ENCODE measurements at places on chromosomes 6 and 20. TPM values are rescaled to one million over a fixed set of nuclear protein-coding genes. Genes with fewer than 3 reads are reported as not detected.

The CD24 gene
- 0.28 TPM for total RNA-seq

The ENPP1 gene
- total RNA-seq = 38.9 TPM

The NKAIN2 gene
- not detected for total RNA-seq

The TENT5A gene
- 10.8 TPM for total RNA-seq

The LTA gene
- total RNA-seq = not detected

The COL12A1 gene
- total RNA-seq = 502 TPM

The CCN2 gene
- 211 TPM for total RNA-seq

The PRDM1 gene
- 6.9 TPM for total RNA-seq

The TOX2 gene
- total RNA-seq = 1.1 TPM

The SLC17A9 gene
- 1.4 TPM for total RNA-seq

The RAD21L1 gene
- under 0.01 TPM for total RNA-seq

The ETV7 gene
- total RNA-seq = 0.18 TPM

The NRN1 gene
- not detected for total RNA-seq

The HLA-DQB1 gene
- not detected for total RNA-seq

GRCh38 chr6:2149361-2150006, 95.9 kb downstream of the GMDS start:
- no peaks in the 10 kb centered on the region for H3K36me3 ChIP-seq
- H3K4me3 ChIP-seq = no peak overlapping the region
- peaks cover 9% of the 10 kb centered on the region for H3K4me1 ChIP-seq
- no peaks in the 10 kb centered on the region for H3K27me3 ChIP-seq
- DNase-seq = no peak

GRCh38 chr20:36823121-36823520, 49.6 kb upstream of the DSN1 start:
- no peaks in the 10 kb centered on the region for H3K27me3 ChIP-seq
- peaks cover 18% of the 10 kb centered on the region for H3K4me1 ChIP-seq
- peaks cover 26% of the 10 kb centered on the region for H3K36me3 ChIP-seq
- H3K4me3 ChIP-seq = no peak overlapping the region
- DNase-seq = no peak

DNA sequence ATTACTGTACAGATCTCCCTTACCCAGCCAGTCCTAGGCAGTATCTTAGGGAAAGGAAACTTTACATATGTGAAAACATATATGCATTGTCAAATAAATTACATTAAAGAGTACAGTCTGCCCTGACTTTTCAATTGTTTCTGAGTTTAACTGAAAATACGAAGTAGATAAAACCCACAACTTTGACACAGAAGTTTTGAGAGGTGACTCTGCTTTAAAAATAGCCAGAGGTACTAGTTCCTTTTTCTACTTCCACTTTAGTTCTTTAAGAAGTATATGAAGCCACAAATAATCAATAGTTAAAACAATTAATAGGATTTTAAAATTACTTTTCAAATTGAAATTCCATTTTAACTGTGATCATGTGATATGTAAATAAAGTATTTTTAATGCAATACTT, 62.9 kb downstream of the BMP5 start:
- no peak overlapping the region for H3K4me3 ChIP-seq
- DNase-seq = no peak
- no peaks in the 10 kb centered on the region for H3K27me3 ChIP-seq
- no peaks in the 10 kb centered on the region for H3K36me3 ChIP-seq
- H3K27ac ChIP-seq = no peak overlapping the region
- H3K4me1 ChIP-seq = no peaks in the 10 kb centered on the region

GRCh38 chr6:18577491-18577890, 190.3 kb downstream of the RNF144B start:
- H3K4me1 ChIP-seq = no peaks in the 10 kb centered on the region
- DNase-seq = no peak
- no peaks in the 10 kb centered on the region for H3K27me3 ChIP-seq
- H3K36me3 ChIP-seq = no peaks in the 10 kb centered on the region

- H3K27me3 ChIP-seq = no peaks in the 10 kb centered on the region
- H3K27ac ChIP-seq = no peak overlapping the region
- no peaks in the 10 kb centered on the region for H3K36me3 ChIP-seq
- no peaks in the 10 kb centered on the region for H3K4me1 ChIP-seq
- DNase-seq = no peak
Measured at GRCh38 chr6:164345327-164345726, 930.8 kb downstream of the QKI start.

DNA sequence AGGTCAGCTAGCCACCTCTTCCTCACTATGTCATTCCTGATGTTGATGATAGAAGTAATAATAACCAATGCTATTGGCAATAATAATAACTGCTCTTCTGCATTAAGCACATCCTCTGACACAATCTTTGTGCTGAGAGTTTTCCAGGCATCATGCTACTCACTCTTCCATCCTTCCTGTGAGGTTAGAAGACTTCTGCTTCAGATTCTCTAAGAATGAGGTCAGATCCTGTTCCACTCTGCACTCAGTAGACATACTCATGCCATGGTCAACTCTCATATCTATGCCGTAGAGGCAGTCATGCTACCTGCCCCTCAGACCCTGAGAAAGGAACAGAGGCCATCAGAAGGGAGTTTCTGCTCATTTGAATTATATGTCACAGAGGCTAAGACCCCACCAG, 98.1 kb upstream of the TOP1 start:
- H3K36me3 ChIP-seq = no peaks in the 10 kb centered on the region
- no peaks in the 10 kb centered on the region for H3K27me3 ChIP-seq
- DNase-seq = peak; percentile 30

GRCh38 chr6:15401769-15402250, 155.9 kb downstream of the JARID2 start:
- no peak overlapping the region for H3K27ac ChIP-seq
- no peaks in the 10 kb centered on the region for H3K36me3 ChIP-seq
- no peak for DNase-seq
- peaks cover 13% of the 10 kb centered on the region for H3K4me1 ChIP-seq
- H3K4me3 ChIP-seq = no peak overlapping the region

- no peak for DNase-seq
- H3K4me3 ChIP-seq = no peak overlapping the region
- no peak overlapping the region for H3K27ac ChIP-seq
- H3K27me3 ChIP-seq = no peaks in the 10 kb centered on the region
- no peaks in the 10 kb centered on the region for H3K36me3 ChIP-seq
Measured at GRCh38 chr6:75516757-75517156, 23.2 kb upstream of the FILIP1 start.

- H3K4me3 ChIP-seq = no peak overlapping the region
- H3K27ac ChIP-seq = no peak overlapping the region
- peaks cover 6% of the 10 kb centered on the region for H3K4me1 ChIP-seq
Measured at GRCh38 chr6:23415819-23416427, 710.1 kb upstream of the NRSN1 start.

DNA sequence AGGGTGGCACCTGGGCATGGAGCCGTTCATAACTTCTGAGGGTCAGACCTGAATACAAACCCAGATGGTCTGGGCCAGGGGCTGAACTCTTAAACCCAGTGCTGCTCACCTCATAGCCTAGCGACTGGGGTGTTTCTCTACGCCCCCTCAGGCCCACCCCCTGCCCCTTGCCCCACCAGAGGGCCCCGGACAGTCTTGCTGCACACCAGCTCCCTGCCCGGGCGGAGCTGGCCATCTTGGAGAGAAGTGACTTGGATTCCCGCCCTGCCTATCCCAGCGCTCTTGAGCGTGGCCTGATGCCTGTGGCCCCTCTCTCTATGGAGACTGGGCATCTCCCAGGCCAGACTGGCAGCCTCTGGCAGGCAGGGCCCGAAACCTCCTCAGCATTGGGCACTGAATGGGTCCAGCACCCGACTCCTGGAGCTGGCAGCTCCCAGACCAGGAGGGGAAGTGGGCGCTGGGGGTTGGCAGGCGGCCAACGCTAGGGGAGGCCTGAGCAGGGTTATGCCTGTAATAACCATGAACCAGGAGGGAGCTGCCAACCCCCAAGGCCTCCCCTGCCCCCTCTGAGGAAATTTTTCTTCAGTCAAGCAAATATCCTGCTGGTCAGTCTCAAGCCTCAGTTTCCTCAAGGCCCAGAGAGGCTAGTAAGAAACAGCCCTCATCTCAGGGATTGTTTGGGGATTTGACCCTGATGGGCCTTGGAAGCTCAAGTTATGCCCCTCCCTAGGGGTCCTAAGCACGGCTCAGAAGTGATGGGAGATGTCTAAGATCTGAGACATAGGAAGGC, 169.5 kb downstream of the VEGFA start:
- no peaks in the 10 kb centered on the region for H3K36me3 ChIP-seq
- peaks cover 18% of the 10 kb centered on the region for H3K27me3 ChIP-seq
- H3K4me1 ChIP-seq = peaks cover under 1% of the 10 kb centered on the region
- no peak for DNase-seq

DNA sequence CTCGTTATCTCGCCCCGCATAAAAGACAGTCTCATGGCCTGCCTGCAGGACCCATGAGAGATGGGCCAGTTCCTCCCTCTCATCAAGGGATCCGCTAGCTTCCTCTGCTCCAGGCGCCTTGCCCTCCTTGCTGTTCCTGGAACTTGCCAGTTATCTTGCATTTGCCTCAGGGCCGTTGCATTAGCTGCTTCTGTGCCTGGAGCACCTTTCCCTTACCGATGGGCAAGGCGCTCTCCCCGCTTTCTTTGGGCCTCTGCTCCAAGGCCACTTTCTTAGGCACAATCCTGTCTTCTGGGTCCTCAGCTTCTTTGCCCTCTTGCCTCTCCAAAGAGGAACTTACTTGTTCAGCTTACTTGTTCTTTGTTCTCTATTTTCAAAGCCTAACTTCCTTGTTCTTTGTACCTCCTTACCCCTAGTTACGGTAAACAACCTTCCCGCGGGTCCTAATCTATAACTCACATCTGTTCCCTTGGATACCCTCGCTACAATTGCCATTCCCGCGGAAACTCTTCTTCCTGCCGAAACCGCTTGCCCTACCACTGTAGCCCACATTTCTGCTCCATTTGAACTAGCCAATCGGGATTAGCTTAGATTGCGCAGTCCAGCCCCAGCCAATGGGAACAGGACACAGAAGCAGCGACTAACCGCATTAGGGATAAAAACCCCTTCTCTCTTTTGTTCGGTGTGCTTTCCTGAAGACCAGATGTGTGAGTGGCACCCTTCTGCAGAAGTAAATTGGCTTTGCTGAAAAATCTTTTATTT, 887 bp upstream of the NSFL1C start:
- no peak for DNase-seq
- peaks cover 12% of the 10 kb centered on the region for H3K4me1 ChIP-seq
- H3K27ac ChIP-seq = no peak overlapping the region
- peaks cover 9% of the 10 kb centered on the region for H3K36me3 ChIP-seq
- H3K4me3 ChIP-seq = no peak overlapping the region
- H3K27me3 ChIP-seq = peaks cover 2% of the 10 kb centered on the region

DNA sequence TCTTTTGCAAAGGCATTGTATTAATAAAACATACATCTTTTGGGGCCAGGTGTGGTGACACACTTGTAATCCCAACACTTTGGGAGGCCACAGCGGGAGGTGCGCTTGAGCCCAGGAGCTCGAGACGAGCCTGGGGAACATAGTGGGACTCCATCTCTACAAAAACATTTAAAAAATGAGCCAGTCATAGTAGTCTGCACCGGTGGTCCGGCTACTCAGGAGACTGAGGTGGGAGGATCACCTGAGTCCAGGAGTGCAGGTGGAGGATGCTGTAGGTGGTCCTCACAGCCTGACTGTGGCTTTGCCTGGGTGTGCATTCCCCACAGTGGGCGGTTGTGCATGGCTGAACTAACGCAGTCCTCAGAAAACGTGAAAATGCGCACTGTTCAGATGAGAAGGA, 162.5 kb downstream of the DLL1 start:
- DNase-seq = no peak
- no peaks in the 10 kb centered on the region for H3K27me3 ChIP-seq
- no peak overlapping the region for H3K27ac ChIP-seq
- H3K36me3 ChIP-seq = no peaks in the 10 kb centered on the region

- H3K4me3 ChIP-seq = peak overlapping the region; percentile 63
- H3K36me3 ChIP-seq = no peaks in the 10 kb centered on the region
- peak overlapping the region; percentile 38 for H3K27ac ChIP-seq
- H3K4me1 ChIP-seq = peaks cover 9% of the 10 kb centered on the region
- peak; percentile 59 for DNase-seq
Measured at GRCh38 chr20:36153736-36154699, 522 bp upstream of the EPB41L1 start.

DNA sequence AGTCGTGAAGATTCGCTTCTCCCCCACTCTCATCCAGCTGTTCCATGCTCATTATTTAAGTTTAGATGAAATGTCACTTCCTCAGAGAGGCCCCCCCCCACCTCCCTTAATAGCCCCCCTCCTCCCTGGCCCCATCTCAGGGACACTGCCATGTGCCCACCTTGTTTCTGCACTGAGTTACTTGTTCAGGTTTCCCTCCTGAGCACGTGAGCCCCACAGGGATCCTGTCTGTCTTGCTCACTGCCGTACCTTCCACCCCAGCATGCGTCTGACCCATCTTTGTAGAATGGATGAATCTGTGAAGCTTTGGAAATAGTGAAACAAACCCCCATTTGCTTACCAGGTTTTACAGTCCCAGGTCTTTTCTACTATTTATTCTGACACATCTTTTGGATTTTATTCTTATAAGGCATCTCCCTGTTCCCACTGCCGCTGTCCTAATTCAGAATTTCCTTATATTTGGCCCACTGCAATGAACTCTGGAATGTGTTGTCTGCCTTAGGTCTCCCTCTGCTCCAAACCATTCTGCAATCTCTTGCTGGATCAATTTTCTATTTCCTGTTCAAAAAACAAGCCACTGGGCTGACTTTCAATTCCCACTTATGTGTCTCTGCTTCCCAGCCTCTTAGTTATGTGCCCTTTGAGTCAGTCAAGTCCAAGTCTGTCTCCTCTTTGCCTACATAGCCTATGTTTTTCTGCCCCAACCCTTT, 136.5 kb upstream of the ECI2 start:
- H3K4me3 ChIP-seq = no peak overlapping the region
- H3K36me3 ChIP-seq = no peaks in the 10 kb centered on the region
- no peak for DNase-seq
- no peaks in the 10 kb centered on the region for H3K4me1 ChIP-seq
- H3K27ac ChIP-seq = no peak overlapping the region
- H3K27me3 ChIP-seq = peaks cover 7% of the 10 kb centered on the region

GRCh38 chr20:39004508-39004907, 42.4 kb downstream of the DHX35 start:
- peaks cover 46% of the 10 kb centered on the region for H3K36me3 ChIP-seq
- no peak for DNase-seq
- H3K27ac ChIP-seq = no peak overlapping the region
- no peaks in the 10 kb centered on the region for H3K4me1 ChIP-seq
- H3K4me3 ChIP-seq = no peak overlapping the region

DNA sequence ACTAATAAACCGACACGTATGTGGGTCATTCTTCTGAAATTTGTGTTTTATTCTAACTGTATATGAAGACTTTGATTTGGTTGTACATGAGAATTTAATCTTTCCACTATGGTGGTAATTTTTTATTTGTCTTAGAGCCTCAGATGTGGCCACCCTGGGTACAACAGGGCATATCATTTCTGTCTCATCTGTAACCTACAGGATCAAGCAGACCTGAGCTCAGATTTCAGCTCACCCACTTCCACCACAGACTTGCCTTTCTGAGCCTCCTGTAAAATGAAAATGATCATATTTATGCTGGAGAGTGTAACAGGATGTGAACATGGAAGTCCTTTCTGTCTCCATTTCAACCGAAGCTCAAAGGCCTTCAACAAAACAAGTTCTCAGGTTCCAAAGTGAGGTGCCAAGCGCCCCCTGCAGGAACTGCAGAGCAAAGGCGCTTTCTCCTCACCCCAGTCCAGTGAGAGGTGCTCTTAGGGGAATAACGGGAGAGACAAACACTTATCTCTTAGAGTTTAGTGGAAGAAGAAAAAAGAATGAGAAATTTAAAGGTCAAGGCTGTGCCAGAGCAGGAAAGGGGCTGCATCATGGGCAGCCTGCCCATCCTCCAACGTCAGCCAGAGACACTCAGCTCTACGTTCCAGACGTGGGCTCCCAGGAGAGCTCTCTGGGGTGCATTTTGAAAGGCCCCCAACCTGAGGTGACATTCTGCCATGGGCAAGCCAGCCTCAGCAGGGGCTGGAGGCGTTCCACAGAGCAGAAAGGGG, 23.0 kb upstream of the CD24 start:
- peak; percentile 51 for DNase-seq
- H3K4me3 ChIP-seq = no peak overlapping the region
- H3K36me3 ChIP-seq = no peaks in the 10 kb centered on the region
